ENCODE measurements at places on chromosomes 5 and 9.
A peak's percentile ranks its signal among the peaks of the same experiment; 100 is the strongest.

DNA sequence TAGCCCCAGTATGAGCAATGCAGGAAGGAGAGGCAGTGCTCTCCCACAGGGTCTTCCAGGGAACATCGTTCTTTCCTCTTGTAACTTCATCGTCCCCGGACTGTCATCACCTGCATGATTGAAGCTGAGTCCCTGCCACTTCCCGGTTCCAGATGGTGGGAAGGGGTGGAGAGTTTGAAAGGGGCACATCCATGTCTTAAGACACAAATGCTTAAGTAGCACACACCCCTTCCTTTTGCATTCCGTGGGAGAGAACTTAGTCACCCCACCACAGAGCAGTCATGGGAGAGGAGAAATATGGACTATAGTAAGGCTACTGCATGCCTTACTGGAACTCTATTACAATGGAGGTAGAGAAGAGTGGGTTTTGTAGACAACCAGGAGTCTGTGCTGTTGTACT, 165.3 kb upstream of the GAS1 start:
- peak; percentile 94 for DNase-seq

- no peak for DNase-seq
Measured at GRCh38 chr9:114386886-114387679, 699 bp downstream of the AKNA start.

DNA sequence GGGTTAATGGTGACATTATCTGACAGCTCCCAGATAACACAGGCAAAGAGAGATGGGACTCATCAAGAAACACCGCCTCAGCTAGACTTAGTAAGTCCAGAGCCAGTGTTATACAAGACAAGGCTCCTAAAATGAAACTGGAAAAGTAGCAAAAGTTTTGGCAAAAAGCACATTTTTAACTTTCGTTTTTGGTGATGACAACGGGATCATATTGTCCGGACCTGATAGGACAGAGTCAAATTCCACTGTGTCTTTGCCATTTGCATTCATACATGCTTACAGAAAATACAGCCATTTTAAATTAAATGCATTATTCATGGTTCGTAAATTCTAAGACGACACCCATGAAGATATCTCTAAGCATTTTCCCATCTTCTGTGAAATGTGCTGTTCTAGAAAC, 152.1 kb downstream of the CRB2 start:
- DNase-seq: no peak

DNA sequence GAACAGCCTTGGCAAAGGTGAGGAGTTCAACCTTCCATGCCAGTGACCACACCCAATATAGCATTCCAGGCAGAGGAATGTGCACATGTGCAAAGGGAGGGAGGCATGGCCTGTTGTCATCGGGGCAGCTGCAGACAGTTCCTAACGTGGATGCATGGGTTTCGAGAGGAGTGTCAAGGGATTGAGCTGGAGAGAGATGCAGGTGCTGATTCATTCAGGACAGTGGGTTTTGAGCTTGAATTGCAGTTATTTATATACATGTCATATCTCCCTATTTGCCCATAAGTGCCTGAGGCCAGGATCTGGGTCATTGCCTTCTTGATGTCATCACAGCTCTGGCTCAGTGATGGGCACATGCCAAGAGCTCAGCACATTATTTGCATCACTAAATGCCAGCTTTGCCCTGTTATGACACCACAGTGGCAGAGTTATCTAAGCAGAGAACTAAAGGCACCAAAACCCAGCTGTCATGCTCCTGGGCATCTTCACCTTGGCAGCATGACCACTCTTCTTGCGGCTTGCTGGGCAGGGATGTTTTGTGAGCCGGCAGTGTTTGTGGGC, 278.0 kb downstream of the NTRK2 start:
- DNase-seq: no peak

DNA sequence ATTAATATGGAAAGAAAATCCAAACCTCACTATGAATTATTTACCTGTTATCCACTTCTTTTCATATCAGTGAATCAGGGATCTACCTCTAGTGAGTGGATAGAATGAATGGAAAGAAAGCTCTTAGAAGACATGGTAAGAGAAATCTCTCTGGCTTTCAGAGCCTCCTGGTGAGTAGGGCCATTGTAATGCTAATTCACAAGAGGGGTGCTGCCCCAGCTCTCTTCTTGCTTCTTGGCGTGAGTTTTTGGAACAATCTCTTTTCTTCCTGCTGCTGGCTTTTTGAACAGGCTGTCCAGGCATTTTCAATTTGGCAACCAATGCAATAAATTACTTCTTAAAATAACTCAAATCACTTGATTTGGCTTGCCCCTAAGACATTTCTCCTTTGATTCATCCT, 49.9 kb upstream of the KCNN2 start:
- no peak for DNase-seq

DNA sequence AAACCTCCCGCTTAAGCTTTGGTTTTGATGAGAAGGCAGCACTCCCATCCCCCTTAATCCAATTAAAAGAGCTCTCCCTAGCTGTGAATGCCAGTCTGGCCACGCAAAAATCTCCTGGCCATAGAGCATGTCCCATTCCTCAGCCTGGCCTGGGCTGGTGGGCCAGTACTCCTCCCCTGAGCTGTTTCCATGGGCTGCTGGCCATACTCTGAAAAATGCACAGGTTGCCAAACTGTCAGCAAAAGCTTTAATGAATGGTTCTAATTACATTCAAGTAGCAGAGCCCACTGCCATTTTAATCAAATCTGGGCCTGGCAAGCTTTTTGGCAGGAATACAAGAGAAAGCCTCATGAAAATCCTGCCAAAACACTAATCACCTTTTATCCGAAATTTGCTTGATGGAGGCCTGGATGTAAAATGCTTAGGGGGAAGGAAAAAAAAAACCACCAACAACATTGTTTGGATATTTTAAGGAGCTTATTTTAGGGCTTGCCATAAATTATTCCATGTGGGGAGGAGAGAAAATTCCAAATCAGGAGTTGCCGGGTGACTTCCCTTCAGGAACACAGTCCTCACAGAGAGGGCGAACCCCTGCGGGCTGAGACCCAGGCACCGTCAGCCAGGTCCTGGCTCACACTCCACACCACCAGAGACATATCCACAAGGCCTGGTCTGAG, 243.3 kb downstream of the SEC61B start:
- DNase-seq: peak; percentile 72

- DNase-seq: no peak
Measured at GRCh38 chr5:31731710-31732301, 92.9 kb downstream of the PDZD2 start.

DNA sequence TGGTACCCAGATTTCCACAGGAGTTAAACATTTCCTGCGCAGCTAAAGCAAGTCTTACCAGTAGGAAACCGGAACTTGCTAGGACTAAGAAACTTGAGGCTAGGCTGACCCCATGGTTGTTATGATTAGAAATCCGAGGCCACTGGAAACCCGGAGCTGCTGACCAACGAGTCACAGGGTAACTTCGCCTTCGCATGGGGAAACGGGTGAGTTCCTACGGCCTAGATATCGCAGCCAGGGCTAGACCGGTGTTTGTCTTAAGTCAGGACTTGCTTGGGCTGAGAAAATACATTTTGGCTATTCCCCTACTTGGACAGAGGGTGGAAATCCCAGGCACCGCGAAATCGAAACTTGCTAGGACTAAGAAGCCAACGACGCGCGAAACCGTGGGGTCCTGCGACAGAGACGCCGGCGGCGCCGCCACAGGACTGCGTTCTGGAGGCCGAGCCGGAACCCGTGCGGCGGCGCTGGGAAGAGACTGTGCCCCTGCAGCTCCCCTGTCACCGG, 1.6 kb upstream of the ANXA2R start:
- DNase-seq: no peak

GRCh38 chr9:88749420-88749819, 214.4 kb downstream of the NXNL2 start:
- no peak for DNase-seq

DNA sequence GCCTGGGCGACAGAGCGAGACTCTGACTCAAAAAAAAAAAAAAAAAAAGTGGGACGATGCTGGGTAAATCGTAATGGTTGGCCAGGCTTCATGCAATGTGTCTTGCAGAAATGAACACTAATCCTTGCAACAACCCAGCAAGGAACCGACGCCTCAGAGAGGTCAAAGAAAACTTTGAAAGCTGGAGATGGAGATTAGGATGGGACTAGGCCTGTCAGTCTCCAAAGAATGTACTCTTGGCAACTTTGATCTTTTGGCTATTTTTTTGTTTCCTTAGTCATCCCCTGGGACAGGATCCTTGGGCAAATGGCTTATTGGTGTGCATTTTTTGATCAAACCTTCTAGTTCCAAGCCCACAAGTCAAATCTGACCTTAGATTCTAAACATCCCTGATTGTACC, 10.6 kb upstream of the PWWP2A start:
- no peak for DNase-seq

DNA sequence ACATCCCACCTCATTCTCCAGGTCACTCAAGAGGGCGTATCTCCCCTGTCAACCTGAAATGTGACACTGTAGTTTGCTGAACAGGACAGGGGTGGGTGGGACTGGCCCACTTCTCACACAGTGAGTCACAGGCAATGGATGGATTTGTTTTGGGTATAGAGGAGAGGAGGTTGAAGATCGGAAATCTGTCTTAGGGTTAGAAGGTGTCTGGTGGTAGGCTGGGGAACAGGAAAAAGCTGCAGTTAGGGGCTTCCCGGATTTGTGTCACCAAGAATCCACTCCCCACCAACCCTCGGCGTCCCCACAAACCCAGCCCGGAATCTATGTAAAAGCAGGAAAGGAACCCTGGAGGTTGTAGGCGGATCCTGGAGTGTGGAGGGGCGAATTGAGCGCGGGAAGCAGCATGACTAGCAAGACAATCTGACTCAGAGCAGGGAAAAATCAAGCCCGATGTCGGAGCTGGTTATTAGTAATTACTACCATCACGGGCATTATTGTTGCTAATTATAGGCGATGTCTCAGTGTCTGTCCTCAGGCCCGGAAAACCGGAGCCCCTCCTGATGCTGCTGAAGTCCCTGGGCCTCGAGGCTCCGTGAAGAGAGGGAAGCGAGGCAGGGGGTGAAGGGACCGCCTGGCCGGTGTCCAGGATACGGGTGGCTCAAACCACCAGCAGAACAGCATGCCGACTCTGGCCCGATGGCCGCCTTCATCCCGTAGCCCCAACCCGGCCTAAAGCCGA, 1.7 kb upstream of the IRX1 start:
- no peak for DNase-seq

GRCh38 chr9:131748411-131748955, 8.6 kb upstream of the RAPGEF1 start:
- no peak for DNase-seq

DNA sequence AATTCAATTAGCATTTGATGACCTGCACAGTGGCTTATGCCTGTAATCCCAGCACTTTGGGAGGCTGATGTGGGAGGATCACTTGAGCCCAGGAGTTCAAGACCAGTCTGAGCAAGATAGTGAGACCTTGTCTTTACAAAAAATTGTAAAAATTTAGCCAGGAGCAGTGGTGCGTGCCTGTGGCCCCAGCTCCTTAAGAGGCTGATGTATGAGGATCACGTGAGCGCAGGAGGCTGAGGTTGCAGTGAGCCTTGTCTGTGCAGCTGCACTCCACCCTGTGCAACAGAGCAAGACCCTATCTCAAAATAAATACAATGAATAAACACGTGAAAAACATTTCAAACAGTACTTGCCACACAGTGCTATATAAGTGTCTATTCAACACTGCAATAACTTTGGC, 4.2 kb downstream of the ABCA1 start:
- no peak for DNase-seq

DNA sequence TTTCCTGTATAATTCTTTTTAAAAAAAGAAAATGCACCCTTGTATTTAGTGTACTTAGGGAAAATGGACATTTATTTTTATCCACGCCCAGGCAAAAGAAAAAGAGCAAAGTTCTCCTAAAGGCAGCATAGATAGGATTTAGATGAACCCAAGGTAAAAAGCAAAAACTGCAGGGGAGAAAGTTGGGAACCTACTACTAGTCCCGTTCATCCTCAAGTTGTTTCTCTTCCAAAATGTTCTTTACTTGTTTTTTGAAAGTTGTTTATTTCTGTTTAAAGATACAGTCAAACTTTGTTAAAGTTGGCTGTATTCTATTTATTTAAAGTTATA, 9.8 kb downstream of the RUSC2 start:
- no peak for DNase-seq

GRCh38 chr5:164627021-164627420, 1121.6 kb downstream of the MAT2B start:
- DNase-seq: no peak

GRCh38 chr9:15206903-15207696, 99.9 kb downstream of the TTC39B start:
- DNase-seq: no peak

GRCh38 chr5:107781451-107781850, 110.7 kb upstream of the EFNA5 start:
- no peak for DNase-seq

DNA sequence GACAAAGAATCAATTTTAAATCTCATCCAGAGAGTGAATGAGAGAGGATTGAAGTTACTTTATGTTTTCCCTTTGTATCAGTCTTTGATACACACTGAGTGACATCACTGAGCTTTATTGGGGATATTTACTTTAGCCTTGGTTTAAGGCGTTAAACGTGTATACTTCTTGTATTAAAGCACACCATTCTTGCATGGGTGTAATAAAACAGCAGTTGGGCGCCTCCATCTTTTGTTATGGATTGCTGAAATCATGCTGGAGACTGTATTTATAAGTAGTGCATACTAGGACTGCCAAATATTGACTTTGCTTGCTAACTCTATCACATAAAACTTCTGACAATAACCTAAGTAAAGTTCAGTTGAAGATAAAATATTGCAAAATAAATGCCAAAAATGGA, 1755.8 kb upstream of the WWC1 start:
- no peak for DNase-seq

DNA sequence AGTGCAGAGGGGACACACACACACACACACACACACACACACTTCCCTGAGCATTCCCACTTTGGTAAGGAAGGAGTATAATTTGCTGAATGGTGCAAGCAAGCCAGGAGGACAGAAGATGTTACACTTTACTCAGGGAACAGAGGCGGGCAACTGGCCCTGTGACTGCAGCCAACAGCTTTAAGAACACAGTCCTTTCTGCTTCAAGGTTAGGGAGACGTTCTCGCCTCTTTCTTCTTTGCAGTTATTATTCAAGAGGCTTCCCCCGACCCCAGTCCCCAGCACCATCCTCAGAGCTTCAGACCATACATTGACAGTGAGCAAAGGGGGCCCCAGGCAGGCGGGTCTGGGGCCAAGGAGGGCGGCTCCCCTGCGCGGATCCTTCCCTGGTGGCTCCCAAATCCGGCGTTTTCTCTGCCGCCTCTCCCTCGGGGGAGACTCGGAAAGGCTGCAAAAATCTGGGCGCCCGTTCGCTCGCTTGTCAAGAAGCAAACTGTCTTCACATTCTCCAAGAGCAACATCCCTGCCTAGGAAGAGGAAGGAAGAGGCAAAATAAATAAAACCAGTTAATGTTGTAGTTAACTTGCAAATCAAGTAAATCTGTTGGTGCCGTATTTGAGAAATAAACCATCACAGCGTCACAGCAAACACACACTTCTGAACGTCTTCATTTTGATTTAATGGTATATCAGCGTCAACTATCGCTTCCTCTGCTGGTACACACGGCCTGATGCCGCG, 3.8 kb upstream of the LHX2 start:
- no peak for DNase-seq

DNA sequence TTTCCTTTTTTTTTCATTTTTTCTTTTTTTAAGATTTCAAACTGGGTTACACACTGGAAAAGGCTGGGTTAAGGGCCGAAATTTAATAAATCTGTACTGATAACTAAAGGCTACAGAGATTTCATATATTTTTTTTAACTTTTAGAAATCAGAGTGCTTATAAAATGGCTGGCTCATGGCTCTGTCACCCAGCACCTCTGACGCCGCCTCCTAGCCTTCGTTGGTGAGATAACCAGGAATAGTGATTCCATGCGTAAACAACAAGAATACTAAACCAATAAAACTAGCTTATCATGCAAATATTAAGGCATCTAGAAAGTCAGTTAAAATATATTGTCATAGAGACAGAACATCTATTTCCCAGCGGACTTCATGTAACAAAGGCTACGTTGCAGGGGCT, 226.4 kb downstream of the NFIB start:
- no peak for DNase-seq

Data from fibroblast of skin of left biceps (primary cell).